KG1 (cell line): ENCODE measurements at places on chromosomes 12 and 14.
A peak's percentile ranks its signal among the peaks of the same experiment; 100 is the strongest.

- no peak for DNase-seq
These were observed 10.4 kb downstream of the FAM181A start for GRCh38 chr14:93937519-93937918.

GRCh38 chr14:21268617-21269251 lies 508 bp downstream of the HNRNPC start:
- DNase-seq, result no peak

GRCh38 chr14:75340921-75341320 lies 62.3 kb downstream of the FOS start:
- no peak for DNase-seq

DNA sequence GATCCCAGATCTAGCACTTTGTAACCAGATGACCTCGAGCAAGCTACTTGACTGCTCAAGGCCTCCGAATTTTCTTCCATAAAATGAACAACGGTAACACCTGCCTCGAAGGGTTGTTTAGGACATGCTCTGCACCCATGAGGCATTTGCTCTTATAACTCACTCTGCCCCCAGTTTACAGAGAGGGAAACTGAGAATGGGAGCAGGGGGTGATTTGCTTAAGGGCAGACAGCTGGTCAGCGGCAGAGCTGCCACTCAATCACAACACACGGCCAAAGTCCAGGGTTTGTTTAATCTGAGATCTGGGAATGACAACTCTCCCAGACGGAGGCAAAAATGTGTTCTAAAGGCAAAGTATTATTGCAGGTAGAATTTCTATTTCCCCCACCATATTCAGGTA lies 156.3 kb downstream of the RIMBP2 start:
- no peak for DNase-seq

- DNase-seq, result no peak
These were observed 464.6 kb downstream of the PCNX1 start for GRCh38 chr14:71371711-71372396.

DNA sequence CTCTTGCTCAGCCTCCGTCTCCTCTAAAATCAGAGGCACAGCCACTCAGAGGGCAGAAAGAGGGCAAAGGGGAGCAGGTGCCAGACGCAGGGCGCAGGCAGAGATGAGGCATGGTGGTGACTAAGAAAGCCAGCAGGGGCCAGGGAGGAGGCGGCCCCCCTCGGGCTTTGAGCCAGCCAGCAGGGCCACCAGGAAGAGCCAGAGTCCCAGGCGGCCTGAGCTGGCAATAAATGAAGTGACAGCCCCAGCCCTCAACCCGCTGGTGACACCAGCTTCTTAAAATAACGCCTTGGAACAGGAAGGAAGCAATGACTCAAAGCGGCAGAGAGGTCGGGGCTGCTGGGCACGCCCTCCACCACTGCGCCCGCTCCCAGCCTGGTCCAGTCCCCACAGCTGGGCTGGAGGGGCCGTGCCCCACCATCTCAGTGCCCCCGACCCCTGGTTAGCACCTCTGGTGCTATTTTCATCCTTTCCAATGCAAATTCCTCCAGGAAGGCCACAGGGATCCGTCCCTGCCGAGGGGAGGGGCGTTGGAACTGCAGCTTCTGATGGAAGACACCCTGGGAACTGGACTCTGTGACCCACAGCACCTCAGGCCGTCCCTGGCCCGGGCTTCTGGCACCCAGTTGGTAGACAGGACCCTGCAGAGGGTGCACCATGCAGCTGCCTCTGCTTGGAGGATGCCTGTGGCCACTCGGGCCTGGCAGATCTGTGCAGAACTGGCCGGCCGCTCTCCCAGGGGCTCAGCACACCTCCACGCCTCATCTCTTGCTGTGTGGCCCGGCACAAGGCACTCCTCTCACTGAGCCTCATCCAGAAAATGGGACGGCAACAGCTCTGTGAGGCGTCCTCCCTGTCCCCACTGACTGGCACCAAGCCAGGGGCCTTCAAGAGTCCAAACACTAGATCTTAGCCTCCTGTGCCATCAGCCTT lies 113.7 kb downstream of the NCOR2 start:
- DNase-seq, result peak; percentile 85

GRCh38 chr14:104393898-104394381 lies 185.6 kb upstream of the C14orf180 start:
- DNase-seq, result peak; percentile 89

- DNase-seq, result no peak
These were observed 104.6 kb downstream of the NELL2 start for GRCh38 chr12:44771485-44772021.

DNA sequence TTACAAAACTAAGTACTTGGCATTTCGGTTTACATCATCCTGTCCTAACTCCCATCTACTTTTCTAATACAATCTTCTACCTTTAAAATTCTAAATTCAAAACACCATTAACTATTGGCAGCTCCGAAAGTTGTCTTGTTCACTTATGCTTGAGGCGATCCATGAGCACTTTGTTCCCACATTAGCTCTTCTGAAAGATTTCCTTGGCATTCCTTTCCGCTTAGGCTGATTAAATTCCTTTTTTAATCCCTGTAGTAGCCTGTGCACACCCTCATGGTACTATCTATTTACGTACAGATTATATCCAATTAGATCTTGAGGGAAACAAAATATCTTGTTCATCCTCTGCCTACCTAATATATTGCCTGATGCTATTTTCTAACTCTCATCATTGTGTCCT lies 480.7 kb downstream of the PRKD1 start:
- no peak for DNase-seq

GRCh38 chr12:88876857-88877256 lies 296.6 kb upstream of the KITLG start:
- no peak for DNase-seq

- DNase-seq, result no peak
These were observed 11.2 kb downstream of the ATG2B start for GRCh38 chr14:96351986-96352385.

DNA sequence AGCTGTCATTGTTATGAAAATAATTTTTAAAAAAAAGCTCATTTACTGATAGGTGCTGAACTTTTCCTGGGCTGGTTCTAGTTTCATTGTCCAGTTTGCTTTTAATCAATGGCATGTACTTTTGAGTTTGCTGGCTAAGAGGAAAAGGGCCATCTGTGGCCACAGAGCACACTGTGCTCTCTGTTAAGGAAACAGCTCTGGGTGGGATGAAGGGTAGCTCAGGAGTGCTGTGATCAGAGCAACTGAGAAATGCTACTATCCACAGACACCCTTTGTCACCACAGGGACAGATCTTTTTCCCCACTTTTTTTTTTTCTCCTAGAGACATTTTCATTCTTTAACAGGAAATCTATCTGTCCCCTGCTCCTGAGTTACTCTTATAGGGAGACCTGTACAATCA lies 387.1 kb upstream of the PRICKLE1 start:
- no peak for DNase-seq

DNA sequence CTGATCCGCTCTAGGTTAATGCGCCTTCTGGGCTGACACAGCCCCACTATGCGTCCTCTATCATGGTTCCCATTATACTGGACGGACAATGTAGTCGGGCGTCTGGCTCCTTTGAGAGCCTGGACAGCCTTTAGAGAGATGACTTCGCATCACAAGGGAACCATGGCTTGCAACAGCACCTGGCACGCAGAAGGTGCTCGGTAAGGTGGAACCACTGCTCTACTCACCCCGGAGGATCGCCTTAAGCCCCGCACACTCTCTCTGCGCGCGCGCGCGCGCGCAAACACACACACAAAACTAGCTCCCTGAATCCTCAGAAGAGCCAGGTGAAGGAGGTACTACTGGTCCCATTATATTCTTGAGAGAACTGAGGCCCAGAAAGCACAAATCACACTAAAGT lies 7.1 kb downstream of the MAP3K12 start:
- no peak for DNase-seq

DNA sequence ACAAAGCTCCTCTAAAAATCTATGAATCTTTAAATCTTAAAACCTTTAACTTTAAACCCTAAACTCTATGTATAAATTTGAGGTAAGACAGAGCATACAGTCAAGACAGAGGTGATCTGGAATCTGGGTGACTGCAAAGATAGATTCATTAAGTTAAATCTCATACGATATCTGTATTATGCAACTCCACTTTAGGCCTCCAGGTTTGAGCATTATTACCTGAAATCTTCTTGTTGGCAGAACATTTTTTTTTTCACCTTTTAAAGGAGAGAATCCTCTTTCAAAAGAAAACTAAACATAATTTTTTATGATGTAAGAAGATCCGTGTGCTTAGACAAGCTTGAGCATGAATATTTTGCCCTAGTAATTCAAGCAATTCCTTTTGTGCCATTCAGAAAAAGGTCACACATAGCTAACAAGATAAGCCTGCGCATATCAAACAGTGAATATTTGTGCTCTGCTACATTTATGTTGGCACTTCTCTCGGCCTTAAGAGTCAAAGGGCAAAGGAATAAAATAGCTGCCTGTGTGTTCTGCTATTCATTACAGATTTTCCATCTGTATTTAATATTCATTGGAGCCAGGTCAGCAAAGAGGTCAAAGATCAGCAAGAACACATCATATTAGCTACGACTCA lies 163.3 kb downstream of the TMTC3 start:
- no peak for DNase-seq

GRCh38 chr14:73755434-73756014 lies 41.3 kb upstream of the PNMA1 start:
- DNase-seq, result peak; percentile 19

GRCh38 chr12:80299976-80300375 lies 144.1 kb upstream of the PTPRQ start:
- no peak for DNase-seq

- DNase-seq, result no peak
These were observed 27.4 kb downstream of the SRRM4 start for GRCh38 chr12:119008691-119009221.

- no peak for DNase-seq
These were observed 201.5 kb upstream of the RTL1 start for GRCh38 chr14:101105045-101105444.

DNA sequence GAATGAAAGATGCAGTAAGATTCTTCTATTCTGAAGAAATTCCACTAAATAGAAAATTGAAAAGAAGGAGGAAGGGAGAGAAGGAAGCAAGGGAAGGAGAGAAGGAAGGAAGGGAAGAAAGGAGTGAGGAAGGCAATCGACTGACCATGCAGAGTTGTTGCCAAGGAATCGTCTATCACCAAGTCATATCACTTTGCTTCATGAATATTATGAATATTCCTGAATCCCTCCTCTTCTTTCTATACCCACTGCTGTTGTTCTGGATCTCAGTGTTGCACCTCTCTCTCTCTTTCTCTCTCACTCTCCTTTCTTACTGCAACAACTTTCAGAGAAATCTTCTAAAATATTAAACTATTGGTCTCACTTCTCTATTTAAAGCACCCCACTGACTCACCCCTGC lies 222.4 kb downstream of the IPO8 start:
- DNase-seq, result no peak

DNA sequence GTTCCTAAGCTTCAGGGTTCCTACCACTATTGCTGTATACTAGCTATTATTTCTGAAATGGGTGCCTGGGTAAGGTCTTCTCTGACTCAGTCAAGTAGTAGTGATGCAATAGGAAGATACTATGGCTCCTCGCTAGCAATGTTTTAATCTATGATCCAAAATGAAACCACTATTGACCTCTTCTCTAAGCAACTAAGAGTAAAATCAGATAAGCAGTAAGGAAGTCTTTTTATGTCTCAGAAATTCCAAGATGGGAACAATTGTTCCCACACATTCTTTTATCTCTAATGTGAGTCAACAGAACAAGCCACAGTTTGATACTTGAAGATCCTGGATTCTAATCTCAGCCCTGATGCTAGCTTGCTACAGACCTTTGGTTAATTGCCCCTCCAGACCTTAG lies 45.1 kb downstream of the AREL1 start:
- no peak for DNase-seq

- no peak for DNase-seq
These were observed 76.1 kb downstream of the RMST start for GRCh38 chr12:97538705-97539104.

GRCh38 chr12:126883697-126884096 lies 1383.3 kb upstream of the TMEM132C start:
- DNase-seq, result no peak

DNA sequence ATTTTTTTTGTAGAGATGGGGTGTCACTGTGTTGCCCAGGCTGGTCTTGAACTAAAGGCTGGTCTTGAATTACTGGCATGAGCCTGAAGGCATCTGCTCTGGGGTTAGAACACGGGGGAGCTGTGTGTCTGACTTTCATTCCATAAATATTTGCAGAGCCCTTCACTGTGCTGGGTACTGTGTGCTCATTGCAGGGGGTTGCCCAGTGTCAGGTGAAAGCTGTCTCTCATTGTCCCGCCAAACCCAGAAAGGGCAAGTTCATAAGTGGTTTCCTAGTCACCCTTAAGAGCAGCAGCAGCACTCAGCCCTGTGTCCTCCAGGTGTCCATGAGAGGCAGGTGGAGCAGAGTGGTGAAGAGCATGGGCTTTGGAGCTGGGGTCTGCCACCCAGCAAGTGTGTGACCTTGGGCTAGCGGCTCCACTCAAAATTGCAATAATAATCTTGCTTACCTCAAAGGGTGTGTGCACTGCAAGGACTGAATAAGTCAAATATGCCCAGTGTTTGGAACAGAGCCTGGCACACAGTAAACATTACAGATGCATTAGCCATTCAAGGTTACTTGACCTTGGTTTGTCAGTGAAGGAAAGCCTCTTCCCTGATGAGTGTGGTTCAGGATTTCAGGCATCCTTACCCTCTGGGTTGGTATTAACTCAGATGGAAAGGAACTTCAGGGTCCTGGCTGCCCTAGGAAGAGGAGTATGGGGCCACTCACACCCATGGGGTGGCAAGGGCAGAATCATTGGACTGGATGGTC lies 4.4 kb upstream of the SMIM41 start:
- no peak for DNase-seq

GRCh38 chr12:127459687-127460086 lies 807.3 kb upstream of the TMEM132C start:
- no peak for DNase-seq

DNA sequence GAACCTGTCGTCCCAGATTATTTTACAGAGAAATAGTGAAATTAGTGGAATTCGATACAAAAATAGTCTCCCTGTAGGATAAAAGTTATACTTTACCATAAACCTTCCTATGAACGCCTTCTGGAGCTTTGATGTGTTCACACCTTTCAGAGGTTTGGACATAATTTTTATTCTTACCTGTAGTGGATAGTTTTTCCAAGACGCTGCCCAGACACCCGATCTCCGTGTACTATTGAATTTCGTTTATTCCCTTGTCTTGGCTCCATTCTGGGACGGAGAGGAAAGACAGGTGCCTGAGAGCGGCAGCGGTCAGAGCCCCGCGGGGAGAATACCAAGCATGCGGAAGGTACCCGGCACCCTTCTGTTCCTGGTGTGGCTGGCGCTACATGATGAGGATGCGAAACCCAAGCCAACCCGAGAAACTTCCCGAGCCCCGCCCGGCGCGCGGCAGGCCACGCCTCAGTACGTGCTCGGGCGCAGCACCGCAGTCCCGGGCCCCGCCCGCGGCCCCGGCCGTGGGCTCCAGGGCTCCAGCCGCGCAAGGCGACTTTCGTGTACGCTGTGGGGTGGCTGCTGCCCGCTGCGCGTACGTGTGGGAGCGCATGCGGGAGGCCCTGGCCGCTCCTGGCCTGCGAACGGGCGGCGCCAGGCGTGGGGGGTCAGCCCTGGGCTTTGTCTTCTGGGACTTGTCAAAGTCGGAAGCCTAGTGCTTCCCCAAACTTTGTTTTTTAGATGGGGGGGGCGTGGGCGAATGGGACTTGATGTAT lies 11.3 kb upstream of the SNAPC1 start:
- peak; percentile 75 for DNase-seq
